ENCODE measurements at places on chromosomes 6 and 20.

DNA sequence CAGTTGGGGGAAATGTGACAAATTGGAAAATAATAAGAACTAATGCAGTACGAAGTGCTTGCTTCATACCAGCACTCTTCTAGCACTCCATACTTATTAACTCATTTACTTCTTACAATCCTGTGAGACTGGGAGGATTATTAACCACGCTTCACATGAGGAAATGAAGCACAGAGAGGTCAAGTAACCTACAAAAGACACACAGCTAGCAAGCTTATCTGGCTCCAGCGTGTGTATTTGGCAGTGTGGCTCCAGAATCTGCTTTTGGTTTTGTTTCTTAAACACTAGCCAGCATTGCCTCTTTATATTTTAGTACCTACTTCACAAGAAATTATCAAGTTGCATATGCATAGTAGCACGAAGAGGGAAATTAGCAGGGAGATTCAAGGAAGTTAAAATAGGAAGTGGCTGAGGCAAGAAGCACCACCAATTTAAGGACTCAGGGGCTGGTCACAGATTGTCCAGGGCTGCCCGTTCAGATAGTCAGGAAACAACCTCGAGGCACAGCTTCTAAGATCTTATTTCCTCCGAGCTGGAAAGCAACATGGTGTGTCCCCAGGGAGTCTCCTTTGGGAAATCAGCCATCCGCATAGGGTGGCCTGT lies 302.7 kb upstream of the PRDM1 start:
- DNase-seq = no peak

GRCh38 chr6:16739329-16739801 lies 21.9 kb downstream of the ATXN1 start:
- DNase-seq = no peak

DNA sequence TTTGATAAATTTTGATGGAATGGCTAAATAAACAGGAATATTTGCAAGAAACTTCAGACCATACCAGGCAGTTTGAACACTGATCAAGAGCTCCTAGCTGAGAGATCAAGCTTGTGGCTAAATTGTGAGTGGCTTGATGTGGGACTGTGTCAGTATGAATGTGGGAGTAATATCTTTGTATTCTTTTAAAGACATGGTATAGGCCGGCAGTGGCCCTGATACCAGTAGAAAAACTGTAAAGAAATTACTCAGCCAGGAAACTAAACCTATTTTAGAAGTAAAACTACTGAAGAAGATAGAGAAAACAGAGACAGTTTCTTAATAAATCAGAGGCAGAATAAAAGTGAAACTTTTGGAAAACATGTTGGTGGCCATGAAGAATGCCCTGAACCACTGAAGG lies 608.4 kb upstream of the SYNCRIP start:
- DNase-seq = no peak

GRCh38 chr6:97110626-97111025 lies 172.4 kb downstream of the MMS22L start:
- DNase-seq = no peak

GRCh38 chr20:59765599-59766177 lies 161.3 kb downstream of the PHACTR3 start:
- no peak for DNase-seq

DNA sequence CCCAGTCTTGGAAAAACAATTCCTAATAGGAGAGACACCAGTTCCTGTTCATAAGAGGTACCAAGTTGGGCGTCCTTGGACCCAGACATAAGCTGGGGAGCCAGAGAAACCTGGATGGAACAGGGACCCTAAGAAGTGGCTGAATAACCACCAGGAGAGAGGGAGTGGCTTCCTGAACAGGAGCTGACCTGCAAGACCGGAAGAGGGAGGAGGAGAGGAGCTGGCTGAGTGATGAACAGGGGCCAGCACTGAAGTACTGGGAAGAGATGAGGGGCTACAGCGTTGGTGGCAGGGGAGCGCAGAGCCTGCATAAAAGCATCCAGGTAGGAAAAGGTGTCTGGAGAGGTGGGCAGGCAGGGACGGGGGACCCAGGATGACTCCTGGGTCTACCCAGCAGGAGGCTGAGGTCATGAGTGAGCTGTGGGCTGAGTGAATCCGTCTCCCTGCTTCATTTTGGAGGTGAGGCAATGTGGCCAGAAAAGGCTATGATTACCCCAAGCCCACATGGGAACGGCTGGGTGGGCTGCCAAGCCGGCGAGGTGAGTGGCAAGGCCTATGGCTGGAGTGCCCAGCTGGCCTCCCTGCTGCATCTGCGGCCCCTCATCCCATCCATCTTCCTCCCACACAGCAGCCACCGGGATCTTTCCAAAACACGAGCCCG lies 34.4 kb upstream of the ZFAND3 start:
- no peak for DNase-seq
